ENCODE measurements at places on chromosomes 1 and 21.

- DNase-seq = no peak
These were observed 27.9 kb downstream of the MRPL37 start for GRCh38 chr1:54227891-54228310.

- DNase-seq = no peak
These were observed 9.7 kb downstream of the DBT start for GRCh38 chr1:100239961-100240360.

DNA sequence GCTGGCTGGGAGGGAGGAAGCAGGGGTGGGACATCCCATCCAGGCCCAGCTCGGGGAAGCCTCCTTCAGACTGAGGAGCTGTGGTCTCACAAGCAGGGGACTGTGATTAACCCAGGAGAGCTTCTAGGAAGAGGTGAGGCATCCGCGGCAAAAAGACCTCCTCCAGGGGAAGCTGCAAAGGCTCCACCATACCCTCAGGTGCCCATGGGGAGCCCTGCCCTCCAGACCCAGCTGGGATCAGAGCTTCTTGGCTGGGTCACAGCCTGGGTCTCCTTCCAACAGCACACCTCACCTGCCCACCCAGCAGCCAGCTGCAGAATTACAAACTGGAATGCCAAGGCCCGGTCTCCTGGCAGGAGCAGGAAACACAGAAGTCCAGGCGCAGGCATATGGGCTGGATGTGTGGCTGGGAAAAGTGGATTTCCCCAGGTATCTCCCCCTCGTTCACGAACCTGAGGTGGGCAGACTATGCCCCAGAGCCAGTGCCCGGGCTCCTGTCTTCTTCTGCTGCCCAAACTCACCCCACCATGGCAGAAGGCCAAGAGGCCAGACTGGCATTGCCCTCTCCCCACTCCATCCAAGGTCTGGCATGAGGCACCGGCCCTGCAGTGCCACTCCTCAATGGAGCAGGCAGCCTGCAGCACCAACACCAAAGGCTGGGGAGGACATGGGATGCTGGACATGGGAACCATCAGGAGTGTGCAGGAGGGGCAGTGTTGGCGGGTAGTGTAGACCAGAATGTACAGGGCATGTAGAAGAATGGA is 15.4 kb upstream of the ARF1 start:
- DNase-seq = no peak

GRCh38 chr1:154856049-154856448 is 14.0 kb downstream of the KCNN3 start:
- DNase-seq = no peak

- no peak for DNase-seq
These were observed 16.1 kb upstream of the PCP4 start for GRCh38 chr21:39851002-39851618.

DNA sequence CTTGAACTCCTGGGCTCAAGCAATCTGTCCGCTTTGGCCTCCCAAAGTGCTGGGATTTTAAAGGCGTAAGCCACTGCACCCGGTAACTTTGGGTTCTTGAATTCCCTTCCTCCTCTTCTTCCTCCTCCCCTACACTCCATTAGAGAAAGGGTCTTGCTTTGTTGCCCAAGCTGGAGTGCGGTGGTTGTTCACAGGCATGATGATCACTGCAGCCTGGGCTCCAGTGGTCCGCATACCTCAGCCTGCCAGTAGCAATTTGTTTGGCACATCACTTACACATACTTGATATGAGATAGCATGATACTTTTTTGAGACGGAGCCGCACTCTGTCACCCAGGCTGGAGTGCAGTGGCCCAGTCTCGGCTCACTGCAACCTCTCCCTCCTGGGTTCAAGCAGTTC is 2.2 kb downstream of the DEGS1 start:
- DNase-seq = no peak

DNA sequence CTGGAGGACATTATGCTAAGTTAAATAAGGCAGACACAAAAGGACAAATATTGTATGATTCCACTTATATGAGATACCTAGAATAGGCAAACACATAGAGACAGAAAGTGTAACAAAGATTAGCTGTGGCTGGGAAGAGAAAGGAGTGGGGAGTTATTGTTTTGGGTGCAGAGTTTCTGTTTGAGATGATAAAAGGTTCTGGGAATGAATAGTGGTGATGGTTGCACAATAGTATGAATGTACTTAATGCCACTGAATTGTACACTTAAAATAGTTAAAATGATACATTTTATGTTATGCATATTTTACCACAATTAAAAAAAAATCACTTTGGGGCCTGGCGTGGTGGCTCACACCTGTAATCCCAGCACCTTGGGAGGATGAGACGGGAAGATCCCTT is 21.2 kb upstream of the ERO1B start:
- no peak for DNase-seq

DNA sequence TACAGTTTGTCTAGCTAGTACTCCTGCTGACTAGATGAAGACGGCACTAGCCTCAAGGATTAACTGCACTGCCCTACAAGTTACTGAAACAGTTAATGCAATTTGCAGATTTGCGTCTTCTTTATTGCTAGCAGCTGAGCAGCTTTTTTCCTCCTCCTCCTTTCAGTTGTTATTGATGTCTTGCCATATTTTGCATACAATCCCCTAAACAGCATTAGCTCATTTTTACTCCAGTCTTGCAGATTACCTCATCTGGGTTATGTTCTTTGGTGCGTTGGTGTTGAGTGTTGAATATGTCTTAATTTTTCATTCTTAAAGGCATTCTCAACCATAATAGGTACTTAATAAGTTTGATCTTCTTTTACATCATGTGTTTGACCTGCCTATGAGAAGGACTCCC is 363.4 kb upstream of the LYPLAL1 start:
- no peak for DNase-seq

- no peak for DNase-seq
These were observed 1.7 kb downstream of the OSCP1 start for GRCh38 chr1:36448530-36449056.

DNA sequence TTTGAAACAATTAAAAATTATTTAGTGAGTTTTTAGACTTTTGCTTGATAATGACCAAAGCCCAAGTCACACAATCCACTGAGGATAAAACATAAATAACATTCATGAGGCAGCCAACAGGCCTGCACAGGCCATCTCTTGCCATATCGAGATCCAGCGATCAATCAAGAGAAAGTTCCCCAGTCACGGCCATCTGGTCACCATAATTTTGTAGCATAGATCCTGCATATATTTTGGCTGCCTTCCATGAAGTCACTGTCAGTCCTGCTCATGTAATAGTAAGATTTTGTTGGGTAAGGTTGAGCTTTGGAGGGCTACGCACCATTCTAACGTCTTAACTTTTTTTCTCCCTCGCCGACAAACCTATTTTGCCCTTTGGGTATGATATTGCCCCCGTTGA is 17.5 kb downstream of the KPNA6 start:
- no peak for DNase-seq

DNA sequence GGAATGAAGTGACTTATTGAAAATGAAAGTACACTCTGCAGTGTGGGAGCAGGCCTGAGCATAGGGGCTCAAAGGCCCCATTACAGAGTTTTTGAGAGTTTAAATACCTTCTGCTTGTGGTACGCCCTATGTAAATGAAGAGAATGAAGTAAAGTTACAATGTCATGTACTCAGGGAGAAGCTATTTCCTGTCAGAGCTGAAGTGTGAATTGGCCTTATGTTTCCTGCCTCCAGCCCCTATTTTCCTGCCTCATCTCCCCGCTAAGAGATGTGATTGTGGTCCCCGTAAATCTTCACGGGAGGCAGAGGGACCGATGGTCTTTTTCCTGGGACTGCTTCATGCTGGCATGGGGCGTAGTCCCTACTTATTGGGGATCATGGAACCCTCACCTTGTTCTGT is 2.5 kb upstream of the ZNF683 start:
- no peak for DNase-seq

- DNase-seq = no peak
These were observed 158.9 kb upstream of the COA6 start for GRCh38 chr1:234214129-234214910.

DNA sequence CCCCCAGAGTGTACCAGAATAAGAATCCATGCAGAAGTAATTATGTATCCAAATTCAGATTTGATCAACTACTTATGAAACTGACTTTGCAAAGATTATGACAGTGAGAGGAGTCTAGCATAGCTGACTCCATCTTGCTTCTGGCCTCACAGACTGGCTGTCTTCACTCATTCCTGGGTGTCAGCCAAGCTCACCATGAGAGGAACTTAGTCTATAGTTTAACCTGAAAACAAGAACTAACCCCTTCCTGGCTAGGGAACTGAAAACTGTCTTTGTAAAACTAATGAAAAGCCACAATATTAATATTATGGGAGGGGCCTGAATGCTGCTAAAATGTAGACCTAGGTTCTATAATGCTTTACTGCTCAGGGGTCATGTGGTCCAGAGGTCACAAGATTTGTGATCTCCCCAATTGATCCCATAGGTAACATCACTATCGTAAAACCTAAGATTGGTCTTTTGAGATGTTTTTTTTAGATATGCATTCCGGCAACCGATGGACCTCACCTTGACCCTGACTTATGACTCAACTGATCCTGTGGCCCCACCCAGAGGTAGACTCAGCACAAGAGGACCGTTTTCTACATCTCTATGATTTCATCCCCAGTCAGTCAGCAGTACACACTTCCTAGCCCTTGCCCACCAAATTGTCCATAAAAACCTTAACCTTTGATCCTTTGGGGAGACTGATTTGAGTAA is 55.2 kb downstream of the ATP1B1 start:
- DNase-seq = no peak

DNA sequence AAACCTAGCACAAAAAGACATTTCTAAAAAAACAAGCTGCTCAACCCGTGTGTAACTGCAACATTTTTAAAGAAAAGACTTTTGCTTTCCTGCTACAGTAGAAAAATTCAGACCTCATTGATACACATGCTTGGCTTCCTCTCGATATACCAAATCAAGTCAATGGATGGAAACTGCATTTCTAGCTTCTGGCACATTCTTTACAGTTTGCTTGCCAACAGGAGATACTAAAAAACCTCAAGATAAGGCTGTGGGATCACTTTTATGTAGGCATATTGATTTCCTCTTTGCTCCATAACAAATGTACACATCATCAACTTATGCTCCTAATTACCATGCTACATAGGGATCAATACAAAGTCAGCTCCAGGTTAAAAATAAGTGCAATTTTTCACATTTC is 178.4 kb downstream of the SIPA1L2 start:
- DNase-seq = no peak

GRCh38 chr1:60765204-60765603 is 317.2 kb upstream of the NFIA start:
- no peak for DNase-seq

- no peak for DNase-seq
These were observed 40.7 kb downstream of the ARHGEF10L start for GRCh38 chr1:17579951-17580939.

Data from stimulated activated CD4-positive, alpha-beta T cell treated with anti-CD3 and anti-CD28 coated beads, Interleukin-1b, Interleukin-23, amount 100 ng/mL, for 1 hour (primary cell).